ENCODE measurements at places on chromosomes 1 and 21.

DNA sequence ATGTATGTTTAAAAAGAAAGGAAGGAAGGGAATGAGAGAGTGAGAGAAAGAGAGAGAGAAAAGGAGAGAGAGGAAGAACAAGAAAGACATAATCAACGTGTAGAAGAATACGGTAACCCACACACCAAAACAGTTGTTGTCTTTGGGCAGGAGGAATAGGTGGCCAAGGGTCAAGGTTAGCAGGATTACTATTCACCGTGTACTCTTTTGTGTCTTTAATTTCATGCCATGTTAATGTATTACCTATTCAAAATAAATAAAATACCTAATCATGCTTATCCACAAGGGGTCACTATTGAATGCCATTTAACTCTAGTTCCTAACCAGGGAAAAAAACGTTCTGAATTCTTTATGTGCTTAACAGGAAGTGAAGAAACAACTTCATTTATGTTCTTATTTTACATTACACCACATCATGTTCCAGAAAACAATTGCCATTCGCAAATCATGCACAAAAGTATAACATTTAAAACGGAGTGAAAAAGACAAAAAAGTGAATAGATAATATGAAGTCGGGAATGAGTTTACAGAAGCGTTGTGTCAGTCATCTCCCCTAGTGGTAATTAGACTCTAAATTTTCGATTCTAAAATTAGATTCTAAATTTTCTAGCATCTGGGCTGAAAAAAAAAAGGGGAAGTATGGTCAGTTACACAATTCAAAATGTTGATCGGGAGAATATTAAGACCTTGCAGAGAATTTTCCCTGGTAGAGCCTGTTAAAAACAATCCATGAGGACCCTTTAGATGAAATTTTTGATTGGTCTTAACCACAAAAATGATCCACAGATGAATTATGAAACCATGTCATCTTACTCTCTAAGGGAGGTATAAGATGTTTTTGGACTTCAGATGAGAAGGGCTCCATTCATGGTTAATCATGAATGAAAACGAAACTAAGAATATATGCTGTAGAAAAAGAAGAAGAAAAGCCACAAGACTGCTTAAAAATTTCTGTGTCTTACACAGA, 700 bp upstream of the KMO start:
- DNase-seq = no peak

DNA sequence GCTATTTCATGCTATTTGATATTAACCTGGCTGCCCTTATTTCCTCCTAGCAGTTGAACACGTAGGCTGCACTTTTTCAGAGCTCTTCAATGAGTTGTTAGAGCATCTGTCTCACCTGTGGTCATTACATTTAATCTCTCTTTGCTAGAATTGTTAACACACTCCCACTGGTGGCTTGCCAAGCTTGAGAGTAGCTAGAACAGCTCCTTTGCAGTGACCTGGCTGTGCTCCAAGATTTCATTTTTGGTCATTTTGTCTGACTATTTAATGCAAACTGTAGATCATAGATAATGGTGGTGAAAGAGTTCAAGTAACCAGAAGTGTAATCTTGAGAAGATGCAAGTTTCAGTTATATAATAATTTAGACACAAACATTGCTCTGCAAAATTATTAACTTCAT, 105.6 kb downstream of the LRRC7 start:
- DNase-seq = no peak

DNA sequence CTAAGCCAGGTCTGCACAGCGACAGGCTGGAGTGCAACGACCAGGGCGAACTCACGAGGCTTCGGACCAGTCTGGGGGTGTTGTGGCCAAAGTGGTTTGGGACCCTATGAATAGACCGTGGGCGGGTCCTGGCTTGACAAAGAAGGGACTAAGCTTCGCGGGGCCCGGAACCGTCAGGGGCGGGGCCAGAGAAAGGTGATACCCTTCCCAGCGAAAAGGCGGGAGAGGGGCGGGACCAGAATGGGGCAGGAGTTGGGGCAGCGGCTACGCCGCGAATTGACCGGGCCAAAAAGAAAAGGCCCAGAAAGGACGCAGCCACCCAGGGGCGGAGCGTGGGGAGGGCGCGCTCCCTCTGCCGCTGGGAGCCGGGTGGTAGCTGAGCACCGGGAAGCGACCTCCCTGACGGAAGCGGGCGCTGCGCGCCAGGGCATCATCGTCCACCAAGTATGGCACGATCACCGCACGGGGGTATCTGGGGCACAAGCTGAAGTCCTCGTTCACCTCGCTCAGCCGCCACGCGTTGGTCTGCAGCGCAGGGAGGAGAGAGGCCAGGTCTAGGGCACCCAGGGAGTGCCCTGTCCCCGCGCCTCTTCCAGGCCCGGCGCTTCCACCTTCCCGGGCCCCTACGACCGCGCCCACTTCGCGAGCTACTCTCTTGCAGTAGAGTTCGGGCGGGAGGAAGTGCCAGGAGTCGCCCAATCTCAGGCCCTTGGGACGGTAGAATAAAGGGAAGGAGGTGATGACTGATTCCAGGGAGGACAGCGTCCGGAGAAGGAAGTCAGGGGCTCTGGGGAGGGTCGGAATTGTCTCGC, 6.7 kb upstream of the FAM167B start:
- DNase-seq = peak; percentile 80

- DNase-seq = no peak
Observed at GRCh38 chr1:53942127-53942957, 3.2 kb downstream of the IFT25 start.

GRCh38 chr1:46594063-46594462, 10.0 kb downstream of the MKNK1 start:
- no peak for DNase-seq

- DNase-seq = no peak
Observed at GRCh38 chr1:2864203-2864905, 62.9 kb upstream of the TTC34 start.

- no peak for DNase-seq
Observed at GRCh38 chr1:64029037-64029436, 174.4 kb upstream of the UBE2U start.

DNA sequence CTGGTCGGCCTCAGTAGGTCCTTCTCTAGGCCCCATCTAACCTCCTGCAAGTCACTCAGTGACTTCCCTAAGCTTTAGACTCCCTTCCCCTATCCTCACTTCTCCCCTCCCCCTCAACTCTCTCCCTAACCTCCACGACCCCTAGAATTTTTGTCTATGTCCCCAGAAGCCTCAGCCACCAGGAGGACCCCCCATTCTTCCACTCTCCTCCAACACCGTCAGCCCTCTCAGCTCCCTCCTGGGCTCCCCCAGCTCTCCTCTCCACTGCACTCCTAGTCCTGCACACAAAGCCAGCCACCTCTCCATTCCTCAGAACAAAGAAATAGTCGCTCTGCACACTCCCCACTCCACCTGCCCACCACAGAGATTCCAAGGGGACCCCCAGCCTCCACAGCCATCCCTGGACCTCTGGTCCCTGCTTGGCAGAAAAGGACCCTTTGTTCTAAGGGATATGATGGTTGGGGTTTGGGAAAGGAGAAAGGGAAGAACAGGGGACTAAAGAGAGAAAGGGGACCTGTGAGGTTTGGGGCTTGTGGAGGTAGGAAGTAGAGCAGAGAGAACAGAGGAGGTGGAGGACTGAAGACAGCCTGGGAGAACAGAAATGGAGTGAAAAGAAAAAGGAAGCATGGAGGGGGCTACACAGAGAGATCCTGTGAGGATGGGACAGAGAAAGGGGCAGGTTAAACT, 2.8 kb downstream of the ARHGEF2 start:
- no peak for DNase-seq

DNA sequence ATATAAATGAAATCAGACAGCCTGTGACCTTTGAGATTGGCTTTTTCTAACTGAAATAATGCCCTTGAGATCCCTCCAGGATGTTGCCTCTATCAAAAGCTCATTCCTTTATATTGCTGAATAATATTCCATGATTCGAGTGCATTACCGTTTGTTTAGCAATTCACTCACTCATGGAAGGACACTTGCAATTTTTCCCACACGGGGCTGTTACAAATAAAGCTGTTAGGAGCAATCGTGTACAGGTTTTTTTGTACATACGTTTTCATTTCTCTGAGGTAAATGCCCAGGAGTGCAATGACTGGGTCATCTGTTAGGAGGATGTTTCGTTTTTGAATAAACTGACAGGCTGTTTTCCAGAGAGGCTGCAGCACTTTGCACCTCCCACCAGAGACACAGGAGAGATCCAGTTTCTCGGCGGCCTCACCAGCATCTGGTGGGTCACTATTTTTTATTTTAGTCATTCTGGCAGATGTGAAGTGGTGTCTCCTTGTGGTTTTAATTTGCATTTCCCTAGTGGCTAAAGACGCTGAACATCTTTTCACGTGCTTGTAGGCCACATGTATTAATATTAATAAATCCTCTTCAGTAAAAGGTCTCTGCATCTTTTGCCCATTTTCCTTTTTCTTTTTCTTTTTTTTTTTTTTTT, 11.0 kb downstream of the PRDM15 start:
- DNase-seq = no peak

DNA sequence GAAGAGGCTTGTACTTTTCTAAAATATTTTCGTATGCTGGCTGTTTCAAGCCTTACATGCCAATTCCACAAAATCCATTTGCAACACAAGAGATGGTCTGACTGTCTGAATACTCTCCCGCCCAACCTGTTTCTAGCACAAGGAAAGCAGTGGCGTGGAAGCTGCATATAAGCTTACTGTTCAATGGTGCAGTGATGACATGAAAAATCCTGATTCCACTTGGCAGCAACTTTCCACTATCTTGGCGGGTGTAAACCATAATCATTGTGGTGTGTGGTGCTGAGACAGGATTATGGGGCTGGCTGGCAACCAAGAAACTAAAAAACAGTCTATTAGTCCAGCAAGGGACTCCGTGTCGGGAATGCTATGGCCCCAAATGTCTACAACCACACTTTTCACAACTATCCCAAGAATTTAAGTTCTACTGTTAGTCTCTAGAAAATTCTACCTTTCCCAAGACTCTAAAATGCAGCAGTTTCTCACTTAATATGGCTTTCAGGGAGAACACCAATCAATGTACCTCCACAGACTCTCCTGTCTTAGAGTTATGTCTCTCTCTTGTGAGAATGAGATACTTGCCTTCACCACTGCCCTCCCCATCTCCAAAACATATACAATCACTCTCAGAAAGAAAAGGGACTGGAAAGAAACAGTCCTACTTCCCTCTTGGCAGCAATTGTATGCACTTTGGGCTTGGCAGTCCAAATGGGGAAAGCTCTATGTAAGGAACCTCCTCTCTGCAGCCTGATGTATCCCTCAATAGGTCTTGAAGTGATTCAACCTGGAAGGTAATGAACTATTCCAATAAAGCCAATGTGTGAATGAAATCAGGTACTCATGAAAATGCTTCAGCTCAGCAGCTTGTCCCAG, 9.5 kb downstream of the COLGALT2 start:
- no peak for DNase-seq

DNA sequence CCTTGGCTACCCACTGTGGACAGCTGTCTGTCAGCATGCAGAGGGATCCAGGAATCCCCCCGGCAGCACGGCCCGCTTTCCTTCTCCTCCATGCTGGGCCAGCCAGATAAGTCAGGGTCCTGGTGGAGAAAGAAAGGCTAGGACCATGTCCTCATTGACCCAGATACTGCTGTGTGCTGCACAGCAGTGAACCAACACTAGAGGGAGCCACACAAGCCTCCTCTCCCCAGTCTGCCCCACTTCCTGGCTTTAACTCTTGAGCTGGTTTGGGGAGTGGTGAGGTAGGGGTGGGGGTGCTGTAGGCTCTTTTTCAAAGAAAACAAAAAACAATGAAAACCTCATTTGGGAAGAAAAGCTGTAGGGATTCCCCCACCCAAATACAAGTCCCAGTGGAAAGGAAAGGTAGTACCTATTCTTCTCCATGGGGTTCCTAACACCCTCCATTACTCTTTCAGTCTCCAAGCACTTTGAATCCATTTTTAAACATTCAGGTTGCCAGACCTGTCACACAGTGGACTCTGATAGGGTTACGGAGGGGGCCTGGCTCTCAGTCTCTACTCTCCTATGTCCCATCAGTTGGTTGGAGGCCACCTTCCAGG, 84.9 kb upstream of the CD1D start:
- DNase-seq = no peak

GRCh38 chr1:85494904-85495266, 29.9 kb upstream of the DDAH1 start:
- no peak for DNase-seq

- DNase-seq = peak; percentile 71
Observed at GRCh38 chr1:112704934-112705627, 1.8 kb downstream of the RHOC start.

Data from activated CD8-positive, alpha-beta memory T cell treated with anti-CD3 and anti-CD28 coated beads, Interleukin-2, amount 50 U/mL, for 48 hours (primary cell).